ENCODE measurements at places on chromosomes 3 and 15.

DNA sequence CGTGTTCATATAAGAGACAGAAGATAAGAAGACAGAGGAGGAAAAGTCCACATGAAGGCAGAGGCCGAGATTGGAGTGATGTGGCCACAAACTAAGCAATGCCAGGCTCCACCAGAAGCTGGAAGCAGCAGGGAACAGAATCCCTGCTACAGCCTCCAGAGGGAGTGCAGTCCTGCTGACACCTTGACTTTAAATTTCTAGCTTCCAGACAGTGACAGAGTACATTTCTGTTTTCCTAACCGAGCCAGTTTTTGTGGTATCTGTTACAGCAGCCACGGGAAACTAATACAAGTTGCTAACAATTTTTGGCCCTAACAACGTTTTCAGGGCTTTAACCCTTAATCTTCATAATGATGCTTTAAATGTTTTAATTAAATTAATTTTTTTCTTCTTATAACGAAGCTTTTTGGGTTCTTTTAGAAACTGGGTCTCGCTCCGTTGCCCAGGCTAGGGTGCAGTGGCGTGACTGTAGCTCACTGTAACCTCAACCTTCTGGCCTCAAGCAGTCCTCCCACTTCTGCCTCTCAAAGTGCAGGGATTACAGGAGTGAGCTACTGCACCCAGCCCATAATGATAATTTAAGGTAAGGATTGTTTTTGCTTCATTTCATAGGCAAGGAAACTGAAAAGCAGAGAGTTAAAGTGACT lies 202.3 kb upstream of the PROK2 start:
- no peak for DNase-seq

- no peak for DNase-seq
Measured at GRCh38 chr3:149316437-149316836, 17.0 kb downstream of the TM4SF18 start.

DNA sequence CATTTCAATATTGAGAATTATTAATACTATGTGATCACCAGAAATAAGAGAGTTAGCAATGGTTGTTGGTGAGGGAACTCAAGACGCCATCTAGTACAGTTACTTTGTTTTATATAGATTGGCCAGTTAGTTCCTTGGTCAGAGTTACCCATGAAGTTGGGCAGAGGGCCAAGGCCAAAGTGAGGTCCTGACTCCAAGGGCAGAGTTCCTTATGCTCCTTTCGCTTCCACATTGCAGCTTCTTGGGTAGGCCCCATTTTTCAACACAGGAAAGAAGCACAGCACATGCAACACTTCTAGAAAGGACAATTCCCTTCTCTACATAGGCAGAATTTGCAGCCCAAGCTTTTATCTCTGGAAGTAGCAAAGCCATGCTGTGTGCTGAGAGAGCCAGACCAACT lies 178.6 kb downstream of the KCNAB1 start:
- DNase-seq, result no peak

DNA sequence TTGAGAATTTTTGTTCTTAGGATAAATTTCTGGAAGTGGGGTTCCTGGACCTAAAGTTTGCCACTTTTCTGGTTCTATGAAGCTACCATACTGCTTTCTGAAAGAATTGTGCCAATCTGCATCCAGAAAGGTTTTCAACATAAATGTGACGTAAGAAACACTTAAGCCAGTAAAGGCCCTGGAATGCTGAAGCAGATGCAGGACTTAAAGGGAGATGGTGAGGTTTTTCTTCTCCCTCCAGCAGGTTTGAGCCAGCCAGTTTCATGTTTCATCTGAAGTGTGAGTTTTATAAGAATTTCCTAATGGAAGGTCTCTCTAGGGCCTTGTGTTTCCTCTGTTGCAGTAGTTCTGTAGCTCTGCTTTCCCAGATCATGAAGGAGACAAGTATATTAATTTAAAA lies 33.1 kb downstream of the ZNF592 start:
- DNase-seq, result no peak

GRCh38 chr15:33680336-33680735 lies 288.0 kb upstream of the CHRM5 start:
- no peak for DNase-seq

Measured in activated T-cell treated with anti-CD3 and anti-CD28 coated beads, Interleukin-2, amount 50 U/mL, for 4 hours (primary cell).